ENCODE measurements at places on chromosomes 11 and 22. TPM values are rescaled to one million over a fixed set of nuclear protein-coding genes. Genes with fewer than 3 reads are reported as not detected.

The PTPN5 gene
- not detected for total RNA-seq

The CTSW gene
- 16.8 TPM for total RNA-seq

The MS4A8 gene
- not detected for total RNA-seq

The ANO5 gene
- not detected for total RNA-seq

The GTPBP1 gene
- 127 TPM for total RNA-seq

The FAM89B gene
- total RNA-seq, result 21.4 TPM

The SOX6 gene
- not detected for total RNA-seq

The HOATZ gene
- not detected for total RNA-seq

The SLC43A3 gene
- total RNA-seq, result 159 TPM

The PLEKHB1 gene
- 11.3 TPM for total RNA-seq

The PARVA gene
- total RNA-seq, result not detected

The ASCL2 gene
- 1.7 TPM for total RNA-seq

The GPHA2 gene
- total RNA-seq, result 0.81 TPM

The GLB1L2 gene
- total RNA-seq, result 2.4 TPM

The SYT12 gene
- total RNA-seq, result not detected

The OR9Q1 gene
- total RNA-seq, result not detected

The ZW10 gene
- 16.6 TPM for total RNA-seq

The UBASH3B gene
- total RNA-seq, result 18.5 TPM

The CD248 gene
- total RNA-seq, result 3.9 TPM

The CCDC82 gene
- 44.6 TPM for total RNA-seq

The NOX4 gene
- not detected for total RNA-seq

The GPR137 gene
- total RNA-seq, result 57.1 TPM

The SNX32 gene
- 4.6 TPM for total RNA-seq

The PRODH gene
- 0.76 TPM for total RNA-seq

The PRAME gene
- total RNA-seq, result 0.14 TPM

The CDKN1C gene
- 1.5 TPM for total RNA-seq

The OR52N1 gene
- total RNA-seq, result 0.23 TPM

The MRGPRF gene
- not detected for total RNA-seq

The RFPL1 gene
- not detected for total RNA-seq

The KDM4E gene
- not detected for total RNA-seq

The SMIM35 gene
- 0.67 TPM for total RNA-seq

The APOL3 gene
- total RNA-seq, result 55.7 TPM

The BTBD18 gene
- not detected for total RNA-seq

The SEPTIN5 gene
- total RNA-seq, result 1.9 TPM

The PGA5 gene
- total RNA-seq, result not detected

The SUSD2 gene
- total RNA-seq, result 0.55 TPM

The EIF3F gene
- 287 TPM for total RNA-seq

The SCGB1C1 gene
- not detected for total RNA-seq

The PHLDA2 gene
- total RNA-seq, result 12.3 TPM

The MYO18B gene
- 2.8 TPM for total RNA-seq

The KCNE3 gene
- total RNA-seq, result not detected

The OR52A1 gene
- not detected for total RNA-seq

The OR5T1 gene
- not detected for total RNA-seq

The OR52M1 gene
- not detected for total RNA-seq

The MISFA gene
- 1.0 TPM for total RNA-seq

The NEFH gene
- total RNA-seq, result 1.7 TPM

The SLC6A5 gene
- not detected for total RNA-seq

The SOX10 gene
- not detected for total RNA-seq

The TYR gene
- total RNA-seq, result not detected

The GAL3ST3 gene
- total RNA-seq, result 0.36 TPM

The RFPL3 gene
- total RNA-seq, result not detected
